ENCODE measurements at places on chromosomes 3 and 15. TPM values are rescaled to one million over a fixed set of nuclear protein-coding genes. Genes with fewer than 3 reads are reported as not detected.
A peak's percentile ranks its signal among the peaks of the same experiment; 100 is the strongest.

TRAT1 gene
- not detected for total RNA-seq

CCR8 gene
- total RNA-seq = not detected

GRCh38 chr15:56205061-56205876 is 38.4 kb downstream of the RFX7 start:
- DNase-seq = no peak

DNA sequence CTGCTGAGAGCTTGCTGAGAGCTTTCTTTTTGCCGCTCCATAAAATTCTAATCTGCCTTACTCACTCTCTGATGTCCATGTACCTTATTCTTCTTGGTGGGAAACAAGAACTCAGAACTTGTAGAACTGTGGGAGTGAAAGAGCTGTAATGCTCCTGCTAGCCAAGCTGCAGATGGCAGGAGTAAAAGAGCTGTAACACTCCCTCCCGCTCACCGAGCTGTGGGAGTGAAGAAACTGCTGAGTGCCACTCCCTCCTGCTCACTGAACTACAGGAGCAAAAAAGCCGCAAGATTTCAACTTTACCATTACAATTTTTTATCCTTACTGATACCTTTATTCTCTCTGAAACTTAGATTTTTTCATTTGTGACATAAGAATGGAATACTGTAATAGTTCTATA is 199.1 kb downstream of the SI start:
- no peak for DNase-seq

DNA sequence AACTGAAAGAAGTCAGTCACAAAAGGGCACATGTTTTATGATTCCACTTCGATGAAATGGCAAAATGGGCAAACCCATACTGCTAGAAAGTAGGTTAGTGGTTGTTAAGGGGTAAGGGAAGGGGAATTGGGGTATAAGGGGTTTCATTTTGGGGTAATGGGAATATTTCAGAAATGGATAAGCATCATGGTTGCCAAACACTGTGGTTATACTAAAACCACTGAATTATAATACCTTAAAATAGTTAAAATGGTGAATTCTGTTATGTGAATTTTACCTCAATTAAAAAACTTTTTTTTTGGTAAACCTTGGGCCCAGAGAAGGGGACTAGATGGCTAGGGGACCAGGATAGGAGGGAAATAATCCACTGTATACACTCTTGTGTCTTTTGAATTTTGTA is 52.3 kb upstream of the BHLHE40 start:
- no peak for DNase-seq

- no peak for DNase-seq
Measured at GRCh38 chr3:150069154-150069527, 98.4 kb upstream of the PFN2 start.

DNA sequence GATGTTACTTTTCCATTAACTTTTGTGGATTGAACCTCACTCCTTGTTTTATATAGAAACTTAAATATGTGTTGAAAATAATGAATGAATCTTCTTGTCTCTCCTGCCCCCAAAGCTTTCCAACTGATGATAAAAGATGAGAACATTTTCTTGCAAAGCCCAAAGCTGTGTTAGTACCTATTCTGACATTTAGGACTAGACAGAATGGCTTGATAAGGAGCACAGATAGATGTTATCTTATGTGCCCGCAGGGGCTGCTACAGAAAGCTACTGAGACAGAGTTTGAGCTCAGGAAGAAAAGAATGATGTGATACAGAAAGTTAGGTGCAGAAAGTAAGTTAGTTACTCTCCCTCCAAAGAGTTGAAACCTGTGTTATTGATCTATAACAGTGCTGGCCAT is 109.4 kb upstream of the ATP11B start:
- DNase-seq = no peak

CATSPER2 gene
- 12.8 TPM for total RNA-seq

DNA sequence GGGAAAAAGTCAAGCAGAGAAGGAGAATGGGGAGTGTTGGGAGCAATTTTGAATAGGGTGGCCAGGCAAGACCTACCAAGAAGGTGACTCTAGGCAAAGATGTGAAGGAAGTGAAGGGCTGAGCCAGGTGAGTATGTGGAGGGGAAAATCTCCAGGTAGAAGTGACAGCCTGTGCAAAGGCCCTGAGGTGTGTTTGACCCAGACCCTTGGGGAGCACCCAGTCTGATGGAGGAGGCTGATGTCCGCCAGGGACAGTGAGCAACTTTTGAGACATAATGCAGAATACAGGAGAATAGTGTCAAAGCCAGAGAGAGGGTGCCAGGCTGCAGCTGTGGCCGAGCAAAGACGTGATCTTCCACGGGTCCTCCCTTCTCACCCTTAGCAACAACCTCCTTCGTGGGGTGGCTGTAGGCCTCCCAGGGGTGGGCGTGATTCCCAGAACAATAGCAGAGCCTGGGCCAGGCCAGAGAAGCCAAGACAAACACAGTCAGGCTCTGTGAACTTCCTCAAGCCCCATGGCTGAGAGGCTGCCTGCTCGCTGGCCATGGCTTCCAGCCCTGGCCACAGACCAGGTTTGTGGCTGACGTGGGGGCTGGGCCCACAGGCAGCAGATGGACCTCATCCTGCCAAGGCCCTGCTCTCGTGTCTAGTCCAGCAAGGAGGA is 58.1 kb downstream of the SLC6A6 start:
- DNase-seq = peak; percentile 76

DNA sequence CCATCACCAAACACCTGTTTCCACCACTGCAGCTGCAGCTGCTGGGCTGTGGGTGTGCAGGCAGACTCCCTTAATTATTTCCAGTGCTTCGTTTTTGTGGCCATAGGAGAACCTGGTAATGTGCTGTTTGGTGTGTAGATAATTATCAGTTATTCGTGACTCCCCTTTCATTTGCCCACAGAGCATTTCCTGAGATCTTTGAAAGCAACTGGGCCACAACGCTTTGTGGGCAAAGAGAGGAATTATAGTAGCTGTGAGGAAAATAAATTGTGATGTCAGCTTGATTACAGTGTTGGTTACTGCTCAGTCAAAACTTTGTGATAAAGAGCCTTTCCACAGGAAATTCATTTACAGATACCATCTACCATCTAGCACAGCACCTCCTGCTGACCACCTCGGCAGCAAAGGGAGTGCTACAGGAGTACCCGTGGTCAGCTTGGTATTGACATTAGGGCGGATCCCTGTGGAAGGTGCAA is 193.3 kb upstream of the SLCO3A1 start:
- no peak for DNase-seq
